Stimulated activated CD8-positive, alpha-beta memory T cell treated with anti-CD3 and anti-CD28 coated beads, Interleukin-4, amount 100 ng/mL, for 1 hour (primary cell): ENCODE measurements at places on chromosomes 11 and 22.

- DNase-seq = no peak
These were observed 40.4 kb downstream of the FLI1 start for GRCh38 chr11:128734103-128734831.

DNA sequence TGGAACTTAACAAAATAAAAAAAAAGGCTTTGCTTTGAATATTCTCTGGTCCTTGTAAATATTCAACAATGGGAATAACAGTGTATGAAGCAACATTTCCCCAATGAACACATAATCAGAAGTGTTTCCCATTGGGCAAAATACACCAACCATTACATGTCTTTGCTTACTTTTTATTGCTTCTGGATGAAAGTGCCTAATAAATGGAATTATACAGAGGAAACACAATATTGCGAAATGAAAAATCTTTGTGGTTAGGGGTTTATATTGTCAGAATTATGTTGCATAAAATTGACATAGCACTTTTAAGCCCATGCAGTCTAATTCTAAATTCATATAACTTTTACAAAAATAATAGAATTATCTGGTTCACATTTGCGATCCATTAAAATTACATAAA lies 386.4 kb downstream of the DCDC1 start:
- no peak for DNase-seq

DNA sequence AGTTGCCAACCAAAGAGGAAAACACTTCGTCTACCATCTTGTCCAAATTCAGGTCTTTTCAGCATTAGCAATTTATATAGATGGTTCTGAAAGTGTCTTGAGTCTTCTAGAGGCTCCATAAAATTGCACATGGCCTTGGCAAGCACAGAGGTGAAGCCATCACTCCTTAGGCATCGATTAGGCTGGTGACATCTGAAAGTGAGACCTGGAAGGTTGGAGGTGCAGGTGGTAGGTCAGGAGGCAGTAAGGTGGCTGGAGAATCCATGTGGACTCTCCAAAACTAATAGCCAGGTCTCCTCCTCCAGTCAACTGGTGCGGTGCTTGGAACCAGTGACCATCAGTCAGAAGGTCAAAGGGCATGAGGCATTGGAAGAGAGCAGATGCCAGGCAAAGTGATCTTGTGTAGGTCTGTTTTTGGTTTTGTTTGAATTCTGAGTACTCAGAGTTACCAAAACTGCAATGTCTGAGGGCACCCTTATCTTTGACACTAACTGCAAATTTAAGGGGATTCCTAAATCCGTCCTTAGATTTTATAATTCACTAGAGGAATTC lies 6.6 kb upstream of the APOL2 start:
- no peak for DNase-seq

DNA sequence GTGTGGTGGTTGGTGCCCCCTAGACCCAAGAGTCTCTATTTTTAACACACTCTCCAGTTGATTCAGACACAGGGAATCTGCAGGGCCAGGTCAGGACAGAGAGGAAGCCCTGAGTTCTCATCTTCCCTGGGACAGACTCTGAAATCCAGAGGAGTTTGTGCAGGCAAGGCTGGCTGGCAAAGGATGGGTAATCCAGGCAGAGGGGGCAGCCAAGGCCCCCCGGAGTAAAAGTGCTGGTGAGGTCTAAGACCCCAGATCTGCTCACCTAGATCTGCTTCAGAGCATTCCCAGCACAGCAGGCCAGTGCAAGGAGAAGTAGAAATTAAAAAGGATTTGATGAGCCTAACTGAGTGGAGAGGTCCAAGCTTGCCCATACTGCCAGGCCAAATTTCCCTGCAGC lies 40.6 kb upstream of the MN1 start:
- no peak for DNase-seq

DNA sequence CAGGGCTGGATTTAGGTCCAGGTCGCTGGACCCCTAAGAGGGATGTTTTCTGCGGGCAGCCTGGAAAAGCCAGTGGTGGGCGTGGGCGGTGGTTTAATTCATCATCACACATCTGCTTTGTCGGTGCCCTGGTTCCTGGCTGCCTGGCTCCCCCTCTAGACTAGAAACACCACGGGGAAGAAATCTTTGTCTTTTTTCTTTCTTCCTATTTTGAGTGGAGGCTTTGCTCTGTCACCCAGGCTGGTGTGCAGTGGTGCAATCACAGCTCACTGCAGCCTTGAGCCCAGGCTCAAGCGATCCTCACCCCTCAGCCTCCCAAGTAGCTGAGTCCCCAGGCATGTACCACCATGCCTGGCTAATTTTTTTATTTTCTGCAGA lies 86.6 kb upstream of the LINC01488 start:
- DNase-seq = no peak

DNA sequence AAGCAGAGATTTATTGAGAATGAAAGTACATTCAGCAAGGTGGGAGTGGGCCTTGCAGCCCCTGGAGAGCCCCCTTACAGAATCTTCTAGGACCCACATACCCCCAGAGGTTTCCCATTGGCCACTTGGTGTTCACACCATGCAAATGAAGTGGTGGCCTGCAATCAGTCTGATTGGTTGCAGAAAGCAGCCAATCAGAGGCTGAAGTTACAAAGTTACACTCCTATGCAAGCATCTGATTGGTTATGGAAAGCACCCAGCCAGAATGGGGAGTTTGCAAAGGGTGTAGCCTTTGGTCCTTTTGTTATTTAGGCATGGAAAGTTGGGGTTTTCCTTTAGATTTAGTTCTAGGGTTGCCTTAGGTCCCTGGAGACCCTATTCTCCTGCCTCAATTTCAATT lies 34.9 kb downstream of the UVRAG start:
- DNase-seq = no peak

DNA sequence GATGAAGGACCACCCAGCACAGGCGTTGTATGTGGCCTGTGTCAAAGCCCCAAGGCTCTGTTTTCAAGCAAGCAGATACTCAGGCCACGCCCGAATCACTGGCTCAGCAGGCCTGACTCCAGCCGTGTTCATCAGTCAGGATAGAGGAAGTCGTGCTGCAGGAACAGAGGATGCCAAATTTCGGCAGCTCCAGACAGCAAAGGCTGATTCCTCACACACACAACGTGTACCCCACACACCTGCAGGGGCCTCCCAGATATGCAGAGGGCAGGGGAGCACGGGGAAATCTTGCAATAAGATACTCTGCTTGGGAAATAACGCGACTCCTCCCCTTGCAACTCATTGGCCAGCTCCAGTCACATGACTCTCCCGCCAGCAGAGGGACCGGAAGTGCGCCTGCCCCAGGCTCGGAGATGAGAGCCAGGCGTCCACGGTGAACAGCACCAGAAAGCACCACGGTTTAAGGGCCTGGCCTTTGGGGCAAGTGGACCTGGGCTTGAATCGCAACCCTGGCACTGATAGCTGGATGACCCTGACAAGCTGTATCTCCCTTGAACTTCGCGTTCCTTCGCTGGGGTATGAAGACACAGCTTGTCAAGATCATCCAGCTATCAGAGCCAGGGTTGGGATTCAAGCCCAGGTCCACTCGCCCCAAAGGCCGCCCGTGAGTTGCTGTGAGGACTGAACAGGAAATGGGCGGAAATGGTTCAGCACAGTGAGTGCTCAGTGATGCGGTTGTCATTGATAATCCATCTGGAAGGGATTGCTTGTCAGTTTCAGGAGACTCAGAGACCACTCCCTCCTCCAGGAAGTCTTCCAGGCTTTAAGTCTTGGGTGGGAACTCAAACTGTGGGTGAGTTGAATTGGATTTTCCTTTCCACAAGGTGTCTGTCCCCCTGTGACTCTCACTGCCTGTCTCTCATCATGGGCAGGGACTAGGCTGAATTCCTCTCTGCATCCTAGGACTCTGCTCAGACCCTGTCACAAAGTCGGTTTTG lies 88.5 kb downstream of the MYEOV start:
- DNase-seq = no peak

- DNase-seq = no peak
These were observed 21.0 kb upstream of the MOB2 start for GRCh38 chr11:1507381-1508140.

DNA sequence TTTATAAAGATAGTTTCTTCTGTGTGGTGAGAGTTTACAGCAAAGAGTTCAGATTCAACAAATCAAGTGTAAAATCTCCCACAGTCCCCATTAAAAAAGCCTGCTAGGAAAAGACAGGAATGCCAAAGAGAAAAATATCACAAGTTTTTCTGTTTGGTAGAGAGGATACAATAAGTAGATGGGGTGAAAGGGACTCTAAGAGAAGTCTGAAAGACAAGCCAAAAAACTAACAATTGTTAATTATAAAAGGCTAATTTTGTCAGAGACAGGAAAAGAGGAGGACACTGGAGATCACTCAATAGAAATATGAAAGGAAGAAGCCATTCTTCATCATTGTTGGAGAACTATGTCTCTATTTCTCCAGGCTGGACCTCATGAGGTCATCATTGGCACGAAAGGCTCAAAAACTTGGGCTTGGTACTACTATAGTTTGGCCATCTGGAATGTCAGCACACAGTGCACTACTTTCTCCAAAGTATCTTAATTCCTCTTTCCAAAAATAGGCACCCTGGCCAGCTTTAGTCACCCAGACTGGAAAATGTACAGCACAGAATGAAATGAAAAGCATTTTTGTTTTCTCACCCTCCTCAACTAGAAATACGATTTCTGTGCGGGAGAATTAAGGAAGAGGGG lies 531 bp upstream of the SOX6 start:
- DNase-seq = no peak

DNA sequence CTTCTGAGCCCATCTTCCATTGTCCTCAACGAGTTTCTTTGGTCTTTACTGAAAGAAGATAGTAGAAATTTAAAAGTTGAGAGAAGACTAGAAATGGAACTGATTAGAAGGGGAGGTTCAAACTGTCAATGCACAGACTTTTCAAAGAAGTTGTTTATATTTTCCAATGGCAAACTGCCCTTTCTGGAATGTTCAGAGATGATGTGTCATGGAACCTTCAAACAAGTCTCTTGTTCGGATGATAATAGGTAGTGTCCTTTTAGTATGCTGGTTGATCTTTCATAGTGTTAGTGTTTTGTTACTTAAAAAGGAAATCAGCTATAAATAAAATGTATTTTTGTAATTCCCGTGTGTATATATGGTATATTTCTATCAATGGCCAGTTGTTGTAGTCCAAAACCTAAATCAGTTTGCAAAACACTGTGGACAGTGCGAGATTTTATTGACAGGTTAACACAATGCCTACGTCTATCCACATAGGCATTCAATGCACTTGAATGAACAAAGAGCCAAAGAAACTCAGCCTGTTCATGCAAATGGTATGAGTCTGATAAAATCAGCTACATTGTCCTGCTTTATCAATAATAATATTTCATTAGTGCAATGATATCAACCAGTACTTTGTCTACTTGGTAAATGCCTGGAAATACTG lies 30.9 kb downstream of the C11orf91 start:
- DNase-seq = no peak

DNA sequence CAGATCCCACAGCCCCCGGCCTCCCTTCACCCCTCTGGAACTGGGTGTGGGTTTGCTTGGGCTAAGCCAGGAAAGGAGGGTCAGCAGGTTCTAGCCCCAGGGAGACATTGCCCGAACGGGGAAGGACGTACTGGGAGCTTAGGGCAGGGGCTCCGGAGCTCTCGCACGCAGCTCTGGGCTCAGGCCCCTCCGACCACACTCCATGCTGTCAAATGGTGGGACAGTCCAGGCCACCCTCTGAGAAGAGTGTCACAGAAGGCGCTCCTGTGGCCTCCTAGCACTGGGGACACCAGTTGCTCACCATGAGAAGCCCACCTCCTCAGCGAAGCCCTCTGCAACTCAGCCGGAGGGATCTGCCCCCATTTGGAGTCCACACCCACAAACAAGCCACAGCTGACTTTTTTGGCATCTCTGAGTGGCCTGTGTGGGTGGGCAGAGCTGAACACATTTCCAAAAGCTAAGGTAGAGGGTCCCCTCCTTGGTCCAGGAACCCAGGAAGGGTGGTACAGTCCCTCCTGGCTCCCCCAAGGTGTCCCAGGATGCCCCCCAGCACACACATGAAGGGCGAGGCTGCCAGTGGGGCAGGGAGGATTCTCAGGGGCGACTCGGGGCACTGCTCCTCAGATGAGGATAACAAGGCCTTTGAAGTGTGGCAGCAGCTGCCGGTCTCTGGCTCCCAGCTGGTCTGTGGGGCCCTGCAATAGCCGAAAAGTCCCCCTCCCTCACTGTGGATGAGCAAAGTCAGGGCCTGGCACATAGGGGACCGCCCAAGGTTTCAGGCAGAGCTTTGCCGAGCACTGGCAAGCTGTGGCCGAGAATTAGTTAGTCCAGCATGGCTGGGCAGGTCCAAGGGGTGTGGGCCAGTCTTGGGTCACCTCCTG lies 13.0 kb upstream of the TEF start:
- DNase-seq = no peak

DNA sequence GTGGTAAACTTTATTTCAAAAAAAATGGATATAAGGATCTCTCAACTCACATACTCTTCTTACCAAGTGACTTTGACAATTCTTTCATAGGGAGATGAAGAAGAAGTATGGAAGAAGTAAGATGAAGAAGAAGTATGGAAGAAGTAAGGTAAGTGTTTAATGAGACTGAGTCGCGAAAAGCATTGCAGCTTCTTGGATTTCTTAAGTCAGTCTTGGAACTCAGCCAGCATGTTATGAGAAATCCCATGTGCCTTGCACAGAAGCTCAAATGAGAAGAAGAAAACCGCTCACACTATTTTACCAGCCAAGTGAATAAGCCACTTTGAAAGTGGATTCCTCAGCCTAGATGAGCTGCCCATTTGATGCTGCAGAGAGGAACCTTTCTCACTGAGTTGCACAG lies 332.0 kb upstream of the CCDC179 start:
- DNase-seq = no peak

DNA sequence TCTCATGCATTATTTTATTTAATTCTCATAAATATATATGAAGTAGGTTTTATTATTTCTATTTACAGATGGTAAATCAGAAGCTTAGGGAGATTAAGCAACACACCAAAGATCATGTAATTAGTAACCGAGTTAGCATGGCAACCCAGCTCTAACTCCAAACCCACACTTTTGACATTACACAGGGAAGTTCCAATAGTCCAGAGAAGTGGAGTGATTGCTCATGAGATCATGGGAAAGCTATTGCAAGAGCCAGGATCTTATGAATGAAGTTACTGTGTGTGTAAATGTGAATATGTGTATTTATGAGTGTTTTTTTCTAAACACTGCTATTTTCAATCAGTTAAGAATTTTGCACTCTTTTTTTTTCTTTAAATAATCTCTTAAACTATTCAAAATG lies 225.8 kb upstream of the KIRREL3 start:
- DNase-seq = no peak

GRCh38 chr11:19275496-19275895 lies 34.8 kb upstream of the E2F8 start:
- DNase-seq = no peak

DNA sequence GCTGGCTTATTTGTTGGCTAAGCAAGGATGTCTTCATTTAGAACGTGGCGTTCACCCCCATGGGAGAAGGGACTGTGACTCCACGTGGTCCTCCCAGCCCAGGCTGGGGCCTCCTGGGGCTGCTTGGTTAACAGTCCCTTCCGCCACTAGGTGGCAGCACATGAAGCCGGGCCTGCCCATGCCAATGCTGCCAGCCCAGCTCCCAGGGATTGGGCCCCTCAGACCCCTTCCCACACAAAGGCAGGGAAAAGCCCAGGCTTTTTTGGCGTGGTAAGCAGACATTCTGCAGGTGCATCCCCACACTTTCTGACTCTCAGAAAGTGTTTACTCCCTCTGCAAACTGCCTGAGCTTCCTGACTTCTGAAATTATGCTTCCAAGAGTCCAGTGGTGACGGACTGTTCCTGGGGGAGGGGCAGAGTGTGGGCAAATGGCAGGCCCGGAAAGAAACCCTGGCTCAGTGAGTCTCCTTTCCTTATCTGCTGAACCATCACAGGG lies 3.1 kb downstream of the CBX6 start:
- peak; percentile 70 for DNase-seq

- no peak for DNase-seq
These were observed 62.8 kb upstream of the CAPRIN1 start for GRCh38 chr11:33988586-33989370.
